GM04503 (cell line): ENCODE measurements at places on chromosomes 1 and 21.

GRCh38 chr1:33093004-33093403, 12.1 kb downstream of the AZIN2 start:
- no peak for DNase-seq

DNA sequence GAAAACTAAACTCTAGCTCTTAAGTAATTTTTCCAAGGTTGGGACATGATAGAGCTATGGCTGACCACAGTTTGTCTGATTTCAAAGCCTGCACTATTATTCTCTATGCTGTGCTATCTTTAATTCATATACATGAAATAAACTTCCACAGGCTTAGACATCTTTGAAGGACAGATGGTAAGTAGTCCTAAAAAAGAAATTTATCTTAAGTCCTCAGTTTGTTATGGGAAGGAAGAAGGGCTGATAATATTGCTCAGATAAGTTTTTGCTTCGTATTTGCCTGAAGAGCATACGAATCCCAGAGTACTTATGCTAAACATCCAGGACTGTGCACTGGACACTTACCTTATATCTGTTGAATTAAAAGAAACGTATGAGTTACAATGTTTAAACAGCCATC, 39.6 kb downstream of the VCAM1 start:
- no peak for DNase-seq

- DNase-seq: no peak
Measured at GRCh38 chr1:41358131-41359021, 2.9 kb upstream of the FOXO6 start.

GRCh38 chr21:16079830-16080229, 350.0 kb downstream of the USP25 start:
- no peak for DNase-seq

DNA sequence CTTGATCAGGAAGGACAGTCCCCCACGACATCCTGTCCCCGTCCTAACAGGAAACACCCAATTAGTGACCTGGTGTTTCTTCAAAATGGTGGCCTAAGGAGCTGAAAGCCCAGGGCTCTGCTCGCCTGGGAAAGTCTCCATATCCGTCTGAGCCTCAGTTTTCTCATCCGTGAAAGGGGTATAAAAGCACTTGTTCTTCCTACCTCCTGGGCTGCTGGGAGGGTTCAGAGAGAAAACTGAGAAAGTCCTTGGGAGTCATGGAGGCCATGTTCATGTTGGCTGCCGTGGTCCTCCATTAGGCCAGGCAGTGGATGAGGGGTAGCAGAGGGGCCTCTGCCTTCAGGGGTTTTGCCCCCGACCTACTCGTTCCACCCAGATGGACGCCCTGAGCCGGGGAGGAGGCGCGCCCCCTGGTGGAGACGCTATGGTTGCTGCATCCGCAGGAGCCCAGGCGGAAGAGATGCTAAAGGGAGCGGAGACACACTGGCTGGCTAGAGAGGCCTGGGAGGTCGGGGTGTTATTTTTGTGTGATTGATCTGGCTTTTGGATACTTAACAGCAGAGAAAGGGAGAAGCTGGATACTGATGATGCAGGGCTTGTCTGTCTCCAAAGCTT, 113.5 kb downstream of the PRDM2 start:
- no peak for DNase-seq

- no peak for DNase-seq
Measured at GRCh38 chr1:7726623-7727022, 44.5 kb upstream of the VAMP3 start.

DNA sequence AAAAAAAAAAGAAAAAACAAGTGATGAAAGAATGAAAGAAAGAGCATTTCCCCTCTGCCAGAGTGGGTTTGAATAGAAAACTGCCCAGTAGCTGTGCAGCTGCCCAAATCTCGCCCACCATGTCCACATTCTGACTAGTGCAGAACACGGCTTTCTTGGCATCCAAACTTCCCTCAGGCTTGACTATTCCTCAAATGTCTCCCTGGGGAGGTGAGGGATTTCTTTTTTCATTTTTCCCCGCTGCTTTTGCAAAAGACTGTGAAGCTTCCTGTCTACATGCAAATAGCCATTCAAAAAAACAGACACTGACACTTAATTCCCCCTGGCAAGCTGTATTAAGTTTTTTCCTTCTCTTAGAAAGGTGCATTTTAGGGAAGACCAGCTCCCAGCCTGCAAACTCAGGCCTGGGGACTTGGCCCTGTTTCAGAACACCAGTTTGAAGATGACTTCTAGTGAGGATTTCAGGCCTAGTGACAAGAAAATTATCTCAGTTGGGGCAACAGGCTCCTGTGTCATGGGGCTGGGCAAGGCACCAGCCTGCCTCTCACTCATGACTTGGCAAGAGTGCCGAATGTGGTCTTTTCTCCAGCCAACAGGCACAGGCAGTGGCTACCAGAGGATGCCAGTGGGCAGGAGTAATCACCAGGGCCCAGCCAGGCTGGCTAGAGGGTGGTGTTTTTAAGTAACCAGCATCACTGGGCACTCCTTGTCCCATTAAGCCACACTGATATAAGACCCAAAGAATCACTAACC, 178.1 kb upstream of the NFIA start:
- peak; percentile 23 for DNase-seq
